Fibroblast of upper back skin (primary cell): ENCODE measurements at places on chromosomes 6 and 20.

DNA sequence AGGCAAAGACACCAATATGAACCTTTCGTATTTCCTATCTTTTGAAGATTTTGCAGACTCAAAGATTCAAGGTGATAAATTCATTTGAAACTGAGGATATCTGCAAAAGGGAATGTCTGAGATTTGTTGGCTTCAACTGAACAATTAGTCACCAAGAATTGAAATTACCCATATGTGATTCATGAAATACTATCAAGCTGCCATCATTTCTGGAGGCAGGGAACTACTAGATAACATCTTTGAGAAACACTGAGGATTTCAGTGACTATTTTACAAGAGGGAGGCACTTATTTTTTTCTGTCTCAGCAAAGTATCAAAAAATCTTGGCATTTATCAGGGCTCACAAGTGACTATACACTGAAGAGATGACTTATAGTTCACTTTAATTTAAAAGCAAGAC lies 39.8 kb upstream of the MMS22L start:
- DNase-seq: peak; percentile 51

DNA sequence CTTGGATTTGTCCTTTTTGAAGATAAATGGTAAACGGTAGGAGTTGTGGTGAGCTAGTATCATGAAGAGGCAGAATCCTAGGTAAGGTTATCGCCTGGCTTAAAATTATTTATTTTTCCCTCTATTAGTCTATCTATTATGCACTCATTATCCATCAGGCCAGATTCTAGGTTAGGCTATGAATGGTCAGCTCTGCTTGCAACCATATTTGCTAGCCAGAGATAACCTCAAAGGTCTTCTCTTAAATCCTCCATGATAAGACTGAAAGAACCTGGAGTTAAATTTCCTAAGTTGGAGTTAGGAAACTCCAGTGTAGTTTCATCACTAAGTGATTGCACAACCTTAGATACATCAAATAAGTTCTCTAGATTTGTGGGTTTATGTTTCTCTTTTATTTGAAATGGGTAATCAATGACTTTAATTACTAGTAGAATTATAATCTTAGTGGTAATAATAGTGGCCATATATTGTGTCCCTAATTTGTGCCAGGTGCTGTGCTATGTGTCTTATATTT lies 302.1 kb upstream of the RUNX2 start:
- DNase-seq: no peak

DNA sequence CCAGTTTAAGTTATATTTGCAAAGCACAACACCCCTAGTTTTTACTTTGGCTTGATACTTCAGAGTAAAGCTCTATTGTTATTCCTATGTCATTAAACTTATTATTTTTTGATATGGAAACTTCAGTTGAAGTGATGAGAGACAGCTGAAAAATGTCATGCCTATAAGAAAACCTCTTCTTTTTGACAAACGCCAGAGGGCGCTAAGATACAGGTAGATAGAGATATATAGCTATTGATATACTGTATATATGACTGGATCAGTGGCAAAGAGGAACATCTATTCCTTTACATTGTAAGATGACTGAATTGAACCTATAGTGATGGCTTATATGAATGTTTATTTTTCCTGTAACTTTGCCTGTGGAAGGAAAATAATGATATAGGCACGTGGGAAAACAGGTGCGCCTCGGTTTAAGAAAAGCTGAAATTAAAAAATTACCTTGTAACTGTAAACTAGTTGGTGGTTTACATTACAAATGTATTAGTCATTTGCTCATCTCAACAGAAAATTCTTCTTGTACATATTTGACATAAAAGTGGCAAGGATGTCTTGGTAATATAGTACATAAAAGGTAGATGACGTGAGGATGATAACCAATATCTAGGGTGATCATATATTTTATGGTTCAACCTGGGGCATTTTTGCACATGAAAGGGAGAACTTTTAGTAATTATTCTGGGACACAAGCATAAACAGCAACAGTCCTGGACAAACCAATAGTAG lies 74.1 kb downstream of the LAMA4 start:
- DNase-seq: peak; percentile 91

DNA sequence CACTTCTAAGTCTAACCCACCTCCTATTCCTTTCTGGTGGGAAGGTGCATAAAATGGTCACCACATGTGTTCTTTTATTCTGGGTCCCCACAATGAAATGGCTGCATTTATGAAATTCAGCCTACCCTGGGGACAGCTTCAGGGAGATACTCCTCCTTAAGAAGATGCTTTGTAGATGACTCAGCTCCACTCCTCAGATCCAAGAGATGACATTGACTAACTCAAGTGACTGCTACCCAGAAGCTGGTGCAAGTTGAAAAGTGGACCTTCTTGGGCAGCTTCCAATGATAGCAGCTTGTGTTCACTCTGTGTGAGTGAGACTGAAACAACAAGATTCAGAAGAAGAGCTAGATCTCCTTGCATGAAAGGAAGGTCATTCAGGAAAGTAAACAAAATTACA lies 113.4 kb downstream of the SCP2D1 start:
- DNase-seq: no peak

DNA sequence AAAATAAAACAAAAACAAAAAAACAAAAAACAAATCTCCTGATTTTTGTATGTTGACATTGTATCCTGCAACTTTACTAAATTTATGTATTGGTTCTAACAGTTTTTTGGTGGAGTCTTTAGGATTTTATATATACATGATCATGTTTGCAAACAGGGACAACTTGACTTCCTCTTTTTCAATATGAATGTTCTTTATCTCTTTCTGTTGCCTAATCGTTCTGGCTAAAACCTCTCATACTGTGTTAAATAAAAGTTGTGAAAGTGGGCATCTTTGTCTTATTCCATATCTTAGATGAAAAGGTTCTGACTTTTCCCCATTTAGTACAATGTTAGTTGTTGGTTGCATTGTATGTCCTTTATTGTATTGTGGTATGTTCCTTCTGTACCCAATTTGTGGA lies 261.7 kb upstream of the NOX3 start:
- no peak for DNase-seq

GRCh38 chr6:147776631-147777213 lies 268.2 kb downstream of the SAMD5 start:
- DNase-seq: no peak

DNA sequence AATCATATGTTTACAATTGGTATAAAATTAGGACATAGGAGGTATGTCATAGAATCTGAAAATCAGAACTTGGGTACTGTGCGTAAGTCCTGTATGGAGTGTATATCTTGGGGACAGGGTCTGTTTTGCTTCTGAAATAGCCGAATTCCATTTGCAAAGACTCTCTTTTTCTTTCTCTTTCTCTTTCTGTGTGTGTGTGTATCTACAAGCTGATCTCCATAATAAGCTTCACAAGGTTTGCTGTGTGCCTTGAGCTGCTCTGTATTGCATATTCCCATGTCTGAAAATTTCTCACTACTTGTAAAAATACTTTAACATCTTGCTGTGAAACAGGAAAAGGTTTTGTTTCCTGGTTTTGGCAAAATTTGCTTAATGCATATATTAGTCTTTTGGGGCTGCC lies 29.5 kb downstream of the STX11 start:
- no peak for DNase-seq

GRCh38 chr6:109373762-109374161 lies 8.5 kb downstream of the CD164 start:
- DNase-seq: no peak

DNA sequence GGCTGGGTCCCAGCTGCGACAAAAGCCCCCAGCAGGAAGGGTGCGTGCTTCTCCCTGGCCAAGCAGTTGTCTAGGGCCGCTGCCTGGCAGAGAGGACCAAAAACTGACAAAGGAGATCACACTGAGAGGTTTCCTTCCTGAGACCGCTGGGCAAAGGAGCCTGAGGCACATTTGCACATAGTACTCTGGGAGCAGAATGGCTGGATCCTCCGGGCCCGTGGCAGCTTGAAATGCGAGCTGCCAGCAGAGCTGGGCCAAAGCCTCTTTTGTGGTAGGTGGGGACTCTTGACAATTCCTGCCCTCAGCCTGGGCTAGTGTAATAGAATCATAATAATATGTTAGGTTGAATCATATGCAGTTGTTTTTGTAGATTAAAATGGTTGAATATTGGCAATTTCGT lies 33.1 kb upstream of the RNF8 start:
- no peak for DNase-seq

- no peak for DNase-seq
Measured at GRCh38 chr6:28693751-28694443, 168.2 kb downstream of the GPX5 start.

GRCh38 chr6:56699066-56699654 lies 56.5 kb upstream of the DST start:
- DNase-seq: peak; percentile 35

- DNase-seq: no peak
Measured at GRCh38 chr20:23063581-23063980, 14.1 kb upstream of the THBD start.

DNA sequence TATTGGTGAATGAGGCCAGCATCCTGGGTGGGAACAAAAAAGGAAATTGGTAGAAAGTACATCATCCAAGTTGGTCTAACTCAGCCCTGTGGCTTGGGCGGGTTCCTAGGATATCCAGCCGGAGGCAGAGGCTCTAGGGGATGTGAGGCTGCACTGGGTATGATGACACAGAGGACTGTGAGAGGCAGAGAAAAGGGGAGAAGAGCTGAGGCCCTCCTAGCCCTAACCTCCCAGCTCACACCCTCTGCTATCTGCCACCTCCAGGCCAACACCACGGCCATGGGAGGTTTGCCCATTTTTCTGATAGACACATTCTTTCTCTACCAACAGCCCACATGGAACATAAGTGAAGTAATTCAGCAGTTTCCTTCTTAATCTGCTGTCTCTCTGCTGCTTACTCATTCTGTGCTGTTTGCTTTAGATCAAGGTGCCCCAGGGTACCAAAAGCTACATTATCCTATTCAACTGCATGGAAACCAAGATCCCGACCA lies 284.4 kb downstream of the ESR1 start:
- DNase-seq: peak; percentile 76

- peak; percentile 63 for DNase-seq
Measured at GRCh38 chr6:148445620-148446019, 103.0 kb downstream of the SASH1 start.

GRCh38 chr6:108209738-108210137 lies 43.9 kb downstream of the NR2E1 start:
- no peak for DNase-seq

DNA sequence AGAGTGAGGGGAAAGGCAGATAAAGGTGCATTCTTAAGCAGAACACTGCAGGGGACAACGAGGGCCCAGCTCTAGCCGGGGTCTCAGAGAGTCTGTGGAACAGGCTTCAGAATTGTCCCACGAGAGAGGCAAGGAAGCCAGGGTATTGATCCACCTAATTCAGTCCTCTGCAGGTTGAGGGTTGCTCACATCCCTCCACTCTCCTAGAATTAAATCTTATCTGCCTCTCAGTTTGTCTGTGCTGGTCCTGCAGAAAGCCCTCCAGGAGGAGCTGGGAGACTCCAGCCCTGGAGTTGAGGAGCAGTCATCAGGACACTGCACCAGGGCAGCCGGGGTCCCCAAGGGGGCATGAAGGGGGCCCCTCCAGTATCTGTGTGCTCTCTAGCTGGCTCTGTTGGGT lies 39.1 kb downstream of the SLC24A3 start:
- DNase-seq: no peak

- DNase-seq: peak; percentile 32
Measured at GRCh38 chr6:11622156-11622555, 84.6 kb downstream of the TMEM170B start.

DNA sequence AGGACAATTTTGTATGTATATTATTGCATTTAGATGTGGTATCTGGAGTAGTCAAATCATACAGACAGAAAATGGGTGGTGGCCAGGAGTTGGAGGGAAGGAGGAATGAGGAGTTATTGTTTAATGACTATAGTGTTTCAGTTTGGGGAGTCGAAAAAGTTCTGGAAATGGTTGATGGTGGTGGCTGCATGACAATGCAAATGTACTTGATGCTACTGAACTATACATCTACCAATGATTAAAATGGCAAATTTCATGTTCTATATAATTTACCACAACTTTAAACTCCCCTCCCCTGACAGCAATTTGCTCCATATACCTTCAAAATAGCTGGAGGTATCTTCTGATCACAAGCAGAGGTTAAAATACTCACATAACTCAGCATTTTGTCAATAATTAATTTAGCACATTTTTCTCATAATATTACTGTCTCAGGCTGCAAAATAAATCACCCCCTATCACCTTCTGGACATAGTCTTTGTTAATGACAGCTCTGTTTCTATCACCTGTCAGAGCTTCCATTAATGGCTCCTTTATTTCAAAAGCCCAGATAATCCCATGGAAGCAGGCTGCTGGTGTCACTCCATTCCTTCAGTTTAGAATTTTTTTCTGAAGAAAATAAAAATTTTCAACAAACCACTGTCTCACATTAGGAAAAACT lies 25.7 kb upstream of the RHAG start:
- no peak for DNase-seq

DNA sequence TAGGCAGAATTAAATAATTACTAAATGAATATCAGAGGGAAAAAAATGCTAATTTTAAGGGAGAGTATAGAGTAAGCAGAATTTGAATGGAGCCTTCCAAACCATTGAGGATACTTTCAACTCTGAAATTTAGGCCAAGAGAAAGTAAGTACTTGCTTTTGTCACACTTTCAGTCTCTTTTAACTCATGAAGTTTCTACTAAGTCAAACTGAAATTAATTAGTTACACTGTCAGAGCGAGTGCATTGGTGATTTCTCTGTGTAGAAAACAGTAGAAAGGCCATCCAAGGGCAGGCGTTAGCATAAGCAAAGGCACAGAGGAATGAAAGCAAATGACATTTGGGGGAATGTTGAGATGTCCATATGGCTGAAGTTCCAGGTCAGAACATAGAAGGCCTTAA lies 92.9 kb downstream of the PLEKHG1 start:
- DNase-seq: no peak

DNA sequence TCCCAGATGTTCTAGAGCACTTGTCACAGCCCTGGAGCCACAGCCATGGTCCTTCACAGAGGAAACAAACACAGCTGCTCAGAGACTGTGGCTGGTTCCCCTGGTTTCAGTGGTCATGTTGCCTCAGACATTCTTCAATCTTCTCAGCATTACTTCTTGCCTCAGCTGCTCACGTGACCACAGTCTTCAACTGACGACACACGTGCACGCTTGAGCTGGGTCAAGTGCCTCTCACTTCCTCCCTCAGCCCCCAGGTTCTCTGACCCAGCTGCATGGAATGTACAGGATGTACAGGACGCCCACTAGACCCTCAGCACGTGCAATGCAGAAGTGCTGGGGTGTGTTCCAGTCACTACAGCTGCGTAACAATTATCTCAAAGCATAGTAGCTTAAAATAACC lies 159.8 kb upstream of the GGTLC1 start:
- no peak for DNase-seq

- no peak for DNase-seq
Measured at GRCh38 chr6:151440498-151440897, 11.4 kb downstream of the RMND1 start.

GRCh38 chr20:58136149-58136484 lies 92.3 kb downstream of the ANKRD60 start:
- DNase-seq: no peak

DNA sequence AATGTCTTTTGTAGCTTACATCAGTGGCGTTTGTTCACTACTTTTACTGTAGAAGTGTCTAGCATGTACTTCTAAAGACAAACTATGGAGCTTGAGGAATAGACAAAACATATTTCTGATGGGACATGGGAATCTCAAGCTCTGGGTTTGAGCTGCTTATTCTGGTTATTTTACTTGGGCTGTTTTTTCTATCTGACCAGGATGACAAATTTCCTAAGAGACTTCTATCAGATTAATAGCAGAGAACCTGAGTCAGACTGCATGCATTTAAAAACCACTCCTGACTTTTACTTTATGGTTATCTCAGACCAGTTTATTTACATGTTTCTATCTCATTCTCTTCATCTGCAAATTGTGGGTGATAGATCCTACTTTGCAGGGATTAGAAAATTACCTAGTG lies 1282.3 kb upstream of the GJE1 start:
- DNase-seq: peak; percentile 82
